ENCODE measurements at places on chromosomes 1 and 21.
A peak's percentile ranks its signal among the peaks of the same experiment; 100 is the strongest.

- DNase-seq = peak; percentile 81
Measured at GRCh38 chr1:17128361-17128760, 9.1 kb upstream of the PADI2 start.

DNA sequence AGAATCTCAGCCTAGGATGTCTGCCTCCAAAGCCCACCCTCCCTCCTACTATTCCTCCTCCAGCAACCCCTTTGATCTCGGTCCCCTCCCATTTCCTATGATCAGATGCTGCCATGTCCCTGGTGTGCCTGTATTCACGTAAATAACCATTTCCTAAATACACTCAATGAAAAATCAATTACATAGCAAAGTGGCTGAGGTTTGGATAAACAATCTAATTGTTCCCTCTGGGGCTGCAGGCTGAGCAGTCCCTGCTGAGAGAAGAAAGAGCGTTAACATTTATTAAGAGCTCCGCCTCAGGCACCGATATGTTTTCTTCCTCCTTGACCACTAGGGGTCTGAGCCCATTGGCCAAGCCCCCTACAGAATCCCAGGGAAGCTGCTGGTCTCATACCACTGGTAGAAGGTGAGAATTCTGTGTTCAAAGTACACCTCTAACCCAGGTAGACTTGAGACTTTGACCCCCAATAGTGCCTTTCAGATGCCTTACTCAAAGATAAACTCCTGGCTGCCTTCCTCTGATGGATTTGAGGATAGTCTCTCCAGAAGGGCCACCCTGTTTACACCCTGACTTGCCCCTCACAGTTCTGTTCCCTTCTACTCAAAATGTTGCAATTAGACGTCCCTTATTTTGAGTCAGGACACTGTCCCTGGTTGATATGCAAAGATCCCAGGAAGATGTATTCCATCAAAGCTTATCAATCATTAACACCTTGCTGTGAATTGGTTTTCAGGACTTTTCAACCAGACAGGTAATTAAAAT lies 33.9 kb upstream of the CAMK1G start:
- no peak for DNase-seq

DNA sequence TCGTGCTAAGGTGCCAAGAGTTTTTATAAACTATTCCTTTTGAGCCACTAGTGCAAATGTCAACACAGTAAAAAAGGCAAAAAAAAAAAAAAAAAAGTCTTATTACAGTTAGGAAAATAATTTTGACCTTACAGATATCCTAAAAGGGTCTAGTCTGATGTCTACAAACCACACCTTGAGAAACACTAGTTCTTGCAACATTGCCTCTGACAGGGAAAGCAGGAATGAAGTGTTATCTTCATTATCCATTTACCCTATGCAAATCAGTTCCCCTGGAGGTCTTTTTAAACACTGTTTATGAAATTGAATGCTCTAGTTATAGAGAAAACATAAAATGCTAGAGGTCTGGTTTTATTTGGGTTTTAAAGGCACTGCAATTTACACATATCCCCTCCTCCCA lies 115.2 kb upstream of the DMRTA2 start:
- no peak for DNase-seq

- peak; percentile 78 for DNase-seq
Measured at GRCh38 chr1:178004926-178005391, 35.1 kb upstream of the SEC16B start.

DNA sequence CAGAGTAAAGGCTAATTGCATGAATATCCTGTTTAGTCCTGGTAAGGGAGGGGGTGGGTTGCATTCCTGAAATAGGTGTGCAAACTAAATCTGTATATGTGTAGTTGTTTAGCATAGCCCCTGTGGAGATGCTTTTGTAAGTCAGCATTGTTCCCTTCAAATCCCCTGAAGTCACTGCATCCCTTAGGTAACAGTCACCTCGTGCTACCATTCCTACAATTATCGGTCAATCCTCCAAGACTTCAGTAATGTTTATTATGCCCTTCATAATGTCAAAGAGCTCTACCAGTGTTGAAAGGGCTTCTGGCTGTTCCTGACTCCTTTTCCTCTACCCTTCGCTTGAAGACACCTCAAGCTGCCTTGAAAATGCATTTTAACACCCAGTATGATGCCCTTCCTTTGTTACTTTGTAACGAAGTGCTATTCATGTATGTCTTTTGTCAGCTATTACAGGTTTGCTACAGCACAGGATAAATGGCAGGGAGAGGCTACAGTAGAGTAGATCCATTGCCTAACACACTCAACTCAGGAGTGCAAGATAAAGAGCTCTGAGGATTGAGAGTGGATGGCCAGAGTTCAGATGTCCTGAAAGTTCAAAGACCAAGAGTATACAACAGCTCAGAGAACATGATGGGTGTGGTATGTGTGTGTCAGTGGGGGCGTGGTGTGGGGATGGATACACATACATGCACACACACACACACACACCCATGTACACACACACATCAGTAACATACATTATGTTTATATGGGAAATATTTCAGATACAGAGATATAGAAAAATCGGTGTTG lies 27.4 kb upstream of the FOXD3 start:
- no peak for DNase-seq

DNA sequence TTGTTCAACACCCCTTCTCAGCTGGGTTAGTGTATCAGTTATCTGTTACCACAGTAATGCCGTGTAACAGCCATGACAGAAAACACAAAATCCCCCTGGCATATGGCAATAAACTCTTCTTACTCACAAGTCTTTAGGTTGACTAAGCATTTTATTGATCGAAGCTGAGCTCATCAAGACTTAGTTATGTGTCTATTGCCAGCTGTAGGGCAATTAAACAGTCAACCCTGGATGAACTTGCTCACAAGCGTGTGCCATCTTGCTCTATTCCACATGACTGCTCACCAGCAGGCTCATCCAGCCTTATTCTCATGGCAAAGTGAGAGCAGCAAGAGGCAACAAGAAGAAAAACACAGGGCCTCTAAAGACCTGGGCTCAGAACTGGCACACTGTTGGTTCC lies 333.8 kb upstream of the PTBP2 start:
- peak; percentile 17 for DNase-seq

DNA sequence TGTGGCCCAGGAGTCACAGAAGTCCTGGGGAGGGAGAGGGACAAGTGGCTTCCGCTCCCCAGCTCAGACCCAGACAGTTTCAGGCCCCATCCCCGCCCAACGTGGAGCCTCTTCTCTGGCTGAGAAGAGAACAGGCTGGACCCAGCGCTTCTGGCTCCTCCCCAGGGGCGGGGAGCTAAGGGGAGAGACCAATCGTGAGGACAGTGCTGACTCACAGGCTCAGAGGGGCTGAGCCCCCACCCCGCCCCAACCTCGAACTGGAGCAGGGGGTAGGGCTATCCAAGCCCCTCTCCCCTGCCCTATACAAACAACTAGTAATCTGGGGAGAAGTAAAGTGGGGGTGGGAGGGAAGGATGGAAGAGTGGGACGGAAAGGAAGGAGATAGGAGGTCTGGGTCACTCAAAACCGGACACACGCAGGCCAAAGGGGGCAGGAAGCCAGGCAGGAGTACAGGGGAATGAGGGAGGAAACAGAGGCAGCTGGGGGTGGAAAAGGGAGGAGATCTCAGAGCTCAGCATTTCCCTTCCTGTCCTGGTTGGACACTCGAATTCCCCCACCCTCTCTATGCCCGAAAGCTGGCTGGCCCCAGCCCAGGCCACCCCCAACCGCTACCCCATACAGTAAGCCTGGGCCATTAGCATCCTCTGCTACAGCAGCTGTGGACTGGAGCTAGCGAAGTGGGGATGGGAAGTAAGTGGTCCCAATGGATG lies at the start of gene SHC1:
TSS of gene SHC1 (minus strand) at position 117 of the 710 bp plus-strand sequence. CDS start 221 bp downstream, outside the sequence.
- peak; percentile 96 for DNase-seq

DNA sequence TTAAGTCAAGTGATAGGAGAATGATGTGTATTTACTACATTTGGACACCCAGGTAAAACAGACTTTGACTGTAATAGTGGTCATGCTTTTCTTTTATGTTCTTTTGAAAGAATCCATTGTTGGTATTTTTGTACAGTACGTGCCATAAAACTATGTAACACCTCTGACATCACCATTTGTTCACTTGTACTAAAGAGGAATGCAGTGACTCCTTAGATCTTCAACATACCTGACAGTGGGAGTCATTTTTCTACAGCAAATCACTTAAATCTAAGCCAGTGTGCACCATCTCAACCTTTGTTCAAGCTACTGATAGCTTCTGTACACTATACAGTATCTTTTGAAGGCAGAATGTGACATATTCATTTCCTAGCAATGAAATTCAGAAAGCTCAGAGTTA lies 6.3 kb upstream of the PLD5 start:
- no peak for DNase-seq

DNA sequence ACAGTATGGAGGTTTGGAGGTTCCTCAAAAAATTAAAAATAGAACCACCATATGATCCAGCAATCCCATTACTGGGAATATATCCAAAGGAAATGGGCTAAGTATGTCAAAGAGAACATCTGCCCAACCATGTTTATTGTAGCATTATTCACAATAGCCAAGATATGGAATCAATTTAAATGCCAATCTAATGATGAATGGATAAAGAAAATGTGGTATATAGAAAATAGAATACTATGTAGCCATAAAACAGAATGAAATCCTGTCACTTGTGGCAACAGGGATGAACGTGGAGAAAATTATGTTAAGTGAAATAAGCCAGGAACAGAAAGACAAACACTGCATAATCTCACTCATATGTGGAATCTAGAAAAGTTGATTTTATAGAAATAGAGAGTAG lies 201.7 kb upstream of the AJAP1 start:
- DNase-seq = no peak

- DNase-seq = peak; percentile 60
Measured at GRCh38 chr21:45542242-45542666, at the start of gene SLC19A1. TSS of gene SLC19A1 (minus strand) at chr21:45542440. CDS start at chr21:45537959, 4,481 bp downstream.

DNA sequence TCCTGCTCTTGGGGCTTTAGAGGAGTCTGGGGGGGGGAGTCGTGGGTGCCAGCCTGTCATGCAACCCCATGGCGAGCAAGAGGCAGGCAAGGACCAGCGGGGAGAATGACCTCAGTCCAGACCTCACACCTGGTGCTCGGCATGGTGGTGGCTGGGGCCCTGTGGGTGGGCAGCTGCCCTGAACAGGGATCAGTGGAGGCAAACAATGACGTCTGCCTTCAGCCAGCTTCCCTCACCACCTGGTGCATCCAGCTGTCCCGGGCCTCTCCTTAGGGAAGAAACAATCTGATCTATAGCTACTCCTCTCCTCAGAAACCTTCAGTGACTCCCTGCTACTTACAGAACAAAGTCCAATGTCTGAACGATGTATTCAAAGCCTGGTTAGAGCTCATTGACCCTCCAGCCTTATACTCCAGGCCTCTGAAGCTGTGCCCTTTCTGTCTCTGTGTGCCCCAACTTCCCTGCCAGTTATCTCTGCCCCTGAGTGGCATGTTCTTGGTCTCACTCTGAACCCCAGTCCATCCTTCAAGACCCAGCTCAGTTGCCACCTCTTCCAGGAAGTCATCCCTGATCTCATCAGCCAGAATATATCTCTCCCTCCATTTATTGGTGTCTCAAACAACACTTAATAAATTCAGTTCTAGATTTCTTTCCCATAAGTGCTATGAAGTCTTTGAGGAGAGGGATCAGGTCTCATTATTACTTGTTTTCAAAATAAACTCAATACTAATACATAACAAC lies 6.6 kb downstream of the PADI2 start:
- no peak for DNase-seq

DNA sequence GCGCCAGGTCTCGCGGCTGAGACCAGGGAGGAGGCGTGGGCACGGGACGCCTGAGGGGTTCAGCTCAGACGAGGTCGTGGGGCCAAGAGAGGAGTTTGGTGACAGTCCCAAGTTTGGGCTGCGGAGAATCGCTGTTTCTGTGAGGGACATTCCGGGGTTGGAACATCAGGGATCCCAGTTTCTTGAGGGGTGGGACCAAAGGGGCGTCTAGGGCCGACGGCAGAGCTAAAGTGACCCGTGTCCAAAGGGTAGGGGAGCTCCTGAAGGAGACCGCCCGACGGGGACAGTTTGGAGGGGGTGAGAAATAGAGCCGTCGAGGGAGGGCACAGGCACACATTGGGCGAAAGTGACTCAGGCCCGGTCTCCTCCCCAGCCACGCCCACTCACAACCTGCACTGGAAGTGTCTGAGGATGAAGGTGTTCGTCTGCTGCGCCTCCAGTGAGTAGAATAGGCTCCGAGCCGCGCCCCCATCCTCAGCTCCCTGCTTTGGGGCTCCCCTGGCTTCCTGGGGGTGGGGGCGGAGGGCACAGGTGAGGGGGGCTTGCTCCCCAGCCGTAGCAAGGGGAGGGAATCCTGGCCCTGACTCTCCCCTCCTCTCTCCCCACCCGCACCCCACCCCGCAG lies 7.0 kb downstream of the EFNA3 start:
- peak; percentile 80 for DNase-seq

DNA sequence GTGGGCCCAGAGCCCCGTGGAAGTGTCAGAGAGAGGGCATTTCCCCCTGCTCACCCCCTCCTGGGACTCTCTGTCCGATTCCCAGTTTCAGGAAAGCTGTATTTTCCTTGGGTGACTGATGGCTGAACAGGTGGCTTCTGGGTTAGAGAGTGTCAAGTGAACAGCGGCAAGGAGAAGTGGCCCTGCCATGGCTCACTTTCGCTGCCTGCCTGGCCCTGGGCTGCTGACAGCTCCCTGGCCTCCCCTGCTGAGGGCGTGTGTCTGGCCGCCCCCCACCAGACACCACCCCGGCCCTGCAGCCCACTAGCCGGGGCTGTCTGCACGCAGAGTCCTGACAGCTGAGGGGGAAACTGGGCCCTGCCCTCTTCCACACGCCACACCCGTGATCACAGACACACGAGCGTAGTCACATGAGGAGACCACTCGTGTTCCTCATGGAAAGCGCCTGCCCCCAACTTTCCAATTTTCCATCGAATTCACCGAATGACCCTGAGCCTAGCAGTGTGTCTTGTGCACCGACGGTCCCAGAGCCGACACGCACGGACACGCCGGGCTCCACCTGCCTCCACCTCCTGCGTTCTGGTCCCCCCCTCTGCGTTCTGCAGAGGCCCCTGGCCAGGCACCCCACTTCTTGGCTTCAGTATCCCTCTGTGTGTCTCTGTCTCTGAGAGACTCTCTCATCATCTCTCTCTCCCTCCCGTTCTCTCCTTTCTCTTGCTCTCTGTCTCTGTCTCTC lies 60.6 kb upstream of the CASZ1 start:
- DNase-seq = no peak
